Mammary epithelial cell (primary cell): ENCODE measurements at places on chromosomes 12 and 14.
A peak's percentile ranks its signal among the peaks of the same experiment; 100 is the strongest.

GRCh38 chr14:50410921-50411320 lies 14.2 kb upstream of the CDKL1 start:
- DNase-seq: no peak

GRCh38 chr12:95322326-95322725 lies 104.7 kb downstream of the VEZT start:
- DNase-seq: no peak

- DNase-seq: no peak
These were observed 1.9 kb upstream of the SLCO1A2 start for GRCh38 chr12:21336656-21337055.

GRCh38 chr12:107660235-107660634 lies 25.4 kb upstream of the PWP1 start:
- no peak for DNase-seq

DNA sequence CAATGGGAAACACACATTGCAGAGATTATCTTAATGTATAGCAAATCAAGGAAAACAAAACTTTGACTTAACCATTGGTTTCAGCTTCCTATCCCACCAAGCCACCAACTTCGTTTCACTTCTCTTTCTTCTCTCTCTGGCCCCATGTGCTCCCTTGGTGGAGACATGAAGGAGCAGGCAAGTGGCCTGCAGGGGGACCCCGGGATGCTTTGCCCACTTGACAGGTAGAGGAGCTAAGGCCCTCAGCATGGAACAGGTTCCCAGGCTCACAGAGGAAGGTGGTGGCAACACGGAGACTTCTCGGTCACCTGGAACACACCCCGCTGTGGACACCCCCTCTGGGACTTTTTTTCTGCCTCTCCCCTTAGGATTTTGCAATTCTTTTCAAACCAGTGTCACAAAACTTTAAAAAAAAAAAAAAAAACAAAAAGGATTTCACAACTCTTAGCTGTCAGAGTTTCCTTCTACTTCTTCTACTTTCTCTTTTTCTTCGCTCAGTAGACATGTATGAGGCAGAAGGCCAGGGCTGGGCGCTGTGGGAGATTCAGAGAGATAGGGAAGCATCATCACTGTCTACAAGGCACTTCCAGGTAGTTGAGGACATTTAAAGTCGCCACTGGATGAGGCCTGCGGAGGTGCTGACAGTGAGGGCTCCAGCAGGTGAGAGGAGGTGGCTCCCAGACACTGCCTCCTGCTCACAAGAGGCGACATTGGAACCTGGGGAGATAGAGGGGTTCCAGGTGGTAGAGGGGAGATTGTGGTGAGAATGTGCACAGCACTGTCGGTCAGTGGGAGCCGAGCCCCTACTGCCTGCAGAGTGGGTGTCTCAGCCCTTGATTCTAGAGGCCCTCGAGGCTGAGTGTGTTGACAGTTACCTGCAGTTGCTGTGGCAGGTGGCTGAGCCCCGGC lies 119.6 kb downstream of the GCH1 start:
- DNase-seq: no peak

DNA sequence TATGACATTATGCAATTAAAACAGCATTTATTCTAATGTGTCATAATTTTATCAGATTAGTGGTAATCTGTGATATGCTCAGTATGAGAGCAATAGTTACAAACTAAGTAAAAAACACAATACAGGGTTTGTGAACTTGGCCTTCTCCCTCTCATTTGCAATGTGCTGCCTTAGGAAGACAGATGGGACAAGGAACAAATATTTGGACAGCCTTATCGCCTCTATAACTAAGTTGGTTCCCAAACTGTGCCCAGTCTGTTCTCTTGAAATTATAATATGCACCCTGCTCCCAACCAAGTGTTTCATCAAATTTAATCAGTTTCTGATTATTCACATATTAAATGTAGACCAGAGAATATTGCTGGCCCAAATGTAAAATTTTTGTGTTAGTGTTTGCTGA lies 22.7 kb downstream of the MGST1 start:
- DNase-seq: no peak

DNA sequence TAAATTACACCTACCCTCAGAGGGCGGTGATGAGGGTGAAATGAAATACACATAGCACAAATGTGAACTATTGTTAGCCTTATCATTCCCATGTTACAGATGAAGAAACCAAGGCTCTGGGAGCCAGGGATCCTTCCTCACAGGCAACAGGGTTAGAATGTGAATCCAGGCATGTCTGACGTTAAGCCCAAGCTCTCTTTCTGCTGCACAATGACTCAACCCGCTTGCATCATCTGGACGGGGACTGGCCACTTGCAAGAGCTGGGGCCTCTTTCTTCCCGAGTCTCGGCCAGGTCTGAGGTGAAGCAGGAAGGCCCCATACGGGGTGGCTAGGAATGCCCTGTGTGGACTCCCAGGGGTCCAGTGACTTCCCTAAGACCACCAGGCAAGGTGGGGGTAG lies 105.2 kb downstream of the RBM19 start:
- peak; percentile 19 for DNase-seq

- no peak for DNase-seq
These were observed 27.7 kb downstream of the KRT18 start for GRCh38 chr12:52976574-52977071.

- no peak for DNase-seq
These were observed 38.2 kb downstream of the PLXNC1 start for GRCh38 chr12:94186278-94187241.

- no peak for DNase-seq
These were observed 31.8 kb downstream of the CRADD start for GRCh38 chr12:93708952-93709351.

DNA sequence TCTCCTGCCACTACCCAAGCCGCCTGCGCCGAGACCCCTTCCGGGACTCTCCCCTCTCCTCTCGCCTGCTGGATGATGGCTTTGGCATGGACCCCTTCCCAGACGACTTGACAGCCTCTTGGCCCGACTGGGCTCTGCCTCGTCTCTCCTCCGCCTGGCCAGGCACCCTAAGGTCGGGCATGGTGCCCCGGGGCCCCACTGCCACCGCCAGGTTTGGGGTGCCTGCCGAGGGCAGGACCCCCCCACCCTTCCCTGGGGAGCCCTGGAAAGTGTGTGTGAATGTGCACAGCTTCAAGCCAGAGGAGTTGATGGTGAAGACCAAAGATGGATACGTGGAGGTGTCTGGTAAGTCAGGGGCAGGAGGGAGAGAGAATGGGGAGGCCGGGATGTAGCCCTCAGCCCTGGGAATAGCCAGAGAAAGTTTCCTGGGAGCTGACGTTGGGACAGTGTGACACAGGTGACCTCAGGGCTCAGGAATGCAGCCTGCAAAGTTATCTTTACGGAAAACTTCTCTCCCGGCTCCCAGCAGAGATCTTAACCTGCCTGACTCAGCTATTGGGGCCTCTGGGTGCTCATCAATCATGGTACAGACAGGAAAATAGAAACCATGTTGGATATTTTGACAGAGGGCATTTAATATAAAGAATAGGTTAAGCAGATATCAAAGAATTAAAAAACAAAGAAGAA lies 747 bp downstream of the HSPB8 start:
- DNase-seq: no peak

- no peak for DNase-seq
These were observed 336.3 kb downstream of the TMEM121 start for GRCh38 chr14:105862581-105863239.

- no peak for DNase-seq
These were observed 11.2 kb downstream of the SLC17A8 start for GRCh38 chr12:100368066-100368465.

GRCh38 chr12:49538510-49539403 lies at the start of gene KCNH3:
TSS of gene KCNH3 (plus strand) at chr12:49539030. CDS start at chr12:49539417, 387 bp downstream.
- peak; percentile 60 for DNase-seq

DNA sequence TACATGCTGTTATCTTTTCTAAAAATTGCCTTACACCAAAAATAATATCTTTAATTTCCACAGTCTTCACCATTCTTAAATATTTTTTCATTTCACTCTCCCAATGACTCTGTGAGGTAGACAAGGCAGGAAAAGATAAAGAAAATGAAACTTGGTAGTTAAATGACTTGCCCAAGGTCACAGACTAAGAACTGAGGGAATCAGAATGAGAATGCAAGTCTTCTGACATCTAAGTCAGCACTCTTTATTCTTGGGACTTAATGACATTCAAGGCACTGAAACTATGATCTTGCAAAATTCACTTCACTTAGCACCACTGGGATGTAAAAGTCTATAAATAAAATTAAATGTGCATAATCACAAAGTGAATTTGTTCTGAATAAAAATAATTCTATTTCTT lies 104.5 kb downstream of the SLC2A13 start:
- no peak for DNase-seq

- no peak for DNase-seq
These were observed 250.4 kb upstream of the SFSWAP start for GRCh38 chr12:131460520-131460919.

GRCh38 chr12:110074089-110074488 lies 25.8 kb upstream of the C12orf76 start:
- no peak for DNase-seq

- DNase-seq: no peak
These were observed 1323.2 kb downstream of the FSCB start for GRCh38 chr14:43183916-43184315.

DNA sequence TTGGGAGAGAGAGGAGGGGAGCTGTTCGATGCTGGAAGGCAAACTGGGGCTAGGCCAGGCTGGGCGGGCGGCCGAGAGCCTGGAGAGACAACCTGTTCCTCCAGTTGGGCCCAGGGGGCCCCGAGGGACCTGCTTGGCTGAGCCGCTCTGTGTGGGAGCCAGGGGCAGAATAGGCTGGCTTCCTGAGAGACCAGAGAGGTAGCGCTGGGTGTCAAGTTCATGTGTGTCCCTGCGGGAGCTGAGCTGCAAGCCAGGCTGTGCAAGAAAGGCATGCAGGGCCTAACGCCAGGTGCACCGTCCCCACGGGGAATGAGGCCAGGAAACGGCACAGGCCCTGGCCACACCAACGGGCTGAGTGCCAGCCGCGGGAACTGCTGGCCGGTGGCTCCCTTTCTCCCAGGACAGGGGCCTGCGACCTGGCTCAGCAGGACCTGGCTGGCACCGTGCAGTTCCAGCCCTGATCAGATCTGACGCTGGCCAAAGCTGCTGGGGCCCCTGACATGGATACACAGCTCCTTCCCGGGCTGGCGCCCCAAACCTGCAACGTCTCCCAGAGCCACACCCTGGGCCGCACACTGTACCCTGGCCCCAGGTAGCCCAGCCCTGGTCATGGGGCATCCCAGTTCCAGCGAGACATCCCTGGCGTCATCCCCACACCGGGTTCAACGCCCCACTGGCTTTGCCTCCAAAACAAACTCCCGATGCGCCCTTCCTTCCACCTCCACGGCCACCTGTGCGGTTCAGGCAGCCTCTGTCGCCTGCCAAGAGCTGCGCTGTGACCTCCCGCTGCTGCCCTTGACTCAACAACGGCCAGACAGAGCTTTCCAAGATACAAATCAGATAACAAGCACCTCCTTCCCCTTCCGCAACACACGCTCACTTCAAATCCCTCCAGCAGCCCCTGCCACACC lies 65.0 kb downstream of the RFLNA start:
- DNase-seq: no peak

GRCh38 chr12:128418944-128419343 lies 152.0 kb downstream of the TMEM132C start:
- no peak for DNase-seq

- DNase-seq: no peak
These were observed 11.5 kb upstream of the KDM2B start for GRCh38 chr12:121592320-121592719.

DNA sequence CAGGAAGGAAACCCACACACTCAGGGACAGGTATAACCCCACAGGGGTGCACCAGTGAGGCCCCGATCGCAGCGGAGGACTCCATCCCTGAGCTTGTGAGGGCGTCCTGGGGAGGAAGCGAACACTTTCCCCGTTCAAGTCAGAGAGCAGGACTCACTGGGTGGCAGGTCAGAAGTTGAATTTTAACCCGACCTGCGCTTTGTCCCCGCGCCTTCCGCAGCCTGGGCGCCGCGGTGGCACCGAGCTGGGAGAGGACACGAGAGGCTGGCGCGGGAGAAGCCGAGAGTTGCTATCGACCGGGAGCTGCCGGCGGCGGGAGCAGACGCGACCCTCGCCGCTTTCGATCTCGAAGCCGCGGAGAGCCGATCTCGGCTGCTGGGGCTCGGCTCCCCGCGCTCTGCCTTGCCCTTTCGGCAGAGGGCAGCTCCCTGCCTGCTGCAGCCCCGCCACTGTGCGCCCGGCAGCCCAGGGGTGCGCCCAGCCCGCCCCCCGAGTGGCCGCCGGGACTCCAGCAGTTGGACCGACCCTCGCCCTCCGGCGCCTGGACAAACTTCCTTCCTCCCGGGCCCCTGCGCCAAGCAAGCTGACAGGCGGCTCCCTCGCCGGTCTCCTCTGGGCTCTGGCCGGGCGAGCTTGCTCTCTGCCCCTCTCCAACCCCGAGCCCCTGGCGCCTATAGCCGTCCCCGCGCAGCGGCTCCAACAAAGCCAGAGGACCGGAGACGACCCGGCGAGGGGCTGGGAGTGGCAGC lies 918 bp downstream of the LIN7A start:
- peak; percentile 25 for DNase-seq

DNA sequence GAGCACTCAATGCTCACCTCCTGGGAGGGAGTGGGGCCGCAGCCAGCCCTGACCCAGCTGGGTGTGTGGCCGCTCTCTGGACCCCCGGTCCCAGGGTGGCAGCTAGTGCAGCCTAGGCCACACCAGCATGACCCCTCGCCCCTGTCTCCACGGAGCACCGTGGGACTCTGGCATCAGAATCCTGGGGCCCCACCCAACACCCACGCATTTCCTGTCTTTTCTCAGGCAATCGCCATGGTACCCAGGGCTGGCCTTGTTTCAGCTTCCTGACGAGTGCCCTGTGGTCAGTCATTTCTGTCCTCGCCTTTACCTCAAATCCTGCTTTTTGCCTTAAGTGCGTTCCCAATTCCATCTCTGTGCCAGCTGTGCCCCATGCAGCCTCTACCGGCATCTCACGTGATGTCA lies 15.9 kb downstream of the PACS2 start:
- DNase-seq: peak; percentile 50

DNA sequence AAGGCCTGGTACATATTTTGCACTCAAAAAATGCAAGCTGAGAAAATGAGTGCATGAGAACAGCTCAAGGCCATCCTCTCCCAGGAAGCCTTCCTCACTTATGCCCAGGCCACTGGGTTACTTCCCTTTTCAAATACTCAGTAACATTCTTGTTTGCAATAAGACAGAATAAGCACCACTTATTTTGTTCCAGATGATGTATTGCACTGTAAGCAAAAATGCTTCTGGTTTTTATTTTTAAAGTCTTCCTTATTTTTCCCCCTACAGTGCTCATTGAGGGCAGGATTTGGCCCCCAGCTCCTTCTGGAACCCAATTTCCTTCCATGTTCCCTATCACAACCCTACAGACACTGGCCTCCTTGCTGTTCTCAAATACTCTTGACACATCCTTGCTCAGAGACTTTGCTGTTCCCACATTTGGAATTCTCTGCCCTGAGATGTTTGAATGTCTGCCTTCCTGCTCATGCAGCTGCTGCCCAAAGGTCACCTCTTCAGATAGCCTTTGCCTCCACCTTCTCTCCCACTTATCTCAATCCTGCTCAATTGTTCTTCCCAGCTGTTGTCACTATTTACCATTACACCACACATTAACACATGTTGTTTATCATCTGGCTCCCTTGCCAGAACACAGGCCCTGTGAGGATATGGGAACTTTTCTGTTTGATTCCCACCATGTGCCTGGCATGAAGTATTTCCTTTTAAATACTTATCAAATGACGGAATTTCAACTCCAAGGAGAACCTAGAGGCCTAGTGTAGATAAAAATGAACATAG lies 49.9 kb downstream of the IFNG start:
- no peak for DNase-seq
